Astrocyte (in vitro differentiated cells and primary cell): ENCODE measurements at places on chromosomes 1 and 21. TPM values are rescaled to one million over a fixed set of nuclear protein-coding genes. Genes with fewer than 3 reads are reported as not detected.

GRCh38 chr1:220389634-220390033 is 117.4 kb upstream of the RAB3GAP2 start:
- no peak overlapping the region for H3K4me3 ChIP-seq
- H3K27me3 ChIP-seq, result no peaks in the 10 kb centered on the region
- DNase-seq, result no peak
- H3K27ac ChIP-seq, result no peak overlapping the region

DNA sequence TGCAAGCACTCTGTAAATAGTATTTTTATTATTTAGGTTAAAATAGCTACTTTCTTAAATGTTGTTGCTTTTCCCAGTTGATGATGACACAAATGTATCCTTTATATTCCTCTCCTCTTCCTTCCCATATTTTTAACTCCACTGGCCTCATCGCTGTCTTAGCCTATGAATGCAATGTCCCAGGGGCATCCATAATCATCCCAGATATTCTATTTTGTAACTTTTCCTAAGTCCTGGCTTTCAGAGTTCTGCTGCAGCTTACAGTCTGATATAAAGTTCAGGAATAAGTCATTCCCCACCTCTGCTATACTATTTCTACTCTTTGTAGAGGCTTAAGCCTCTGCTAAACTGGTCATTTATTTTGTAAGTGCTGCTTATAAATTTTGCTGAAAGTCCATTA is 58.3 kb downstream of the ASTN1 start:
- DNase-seq, result no peak
- H3K4me1 ChIP-seq, result no peaks in the 10 kb centered on the region
- H3K4me3 ChIP-seq, result no peak overlapping the region
- no peaks in the 10 kb centered on the region for H3K36me3 ChIP-seq

- DNase-seq, result no peak
- H3K36me3 ChIP-seq, result no peaks in the 10 kb centered on the region
- H3K27me3 ChIP-seq, result no peaks in the 10 kb centered on the region
- H3K4me3 ChIP-seq, result no peak overlapping the region
- H3K4me1 ChIP-seq, result no peaks in the 10 kb centered on the region
- H3K27ac ChIP-seq, result no peak overlapping the region
Measured at GRCh38 chr1:168567007-168567406, 9.4 kb upstream of the XCL1 start.

- no peaks in the 10 kb centered on the region for H3K27me3 ChIP-seq
- H3K4me3 ChIP-seq, result no peak overlapping the region
- no peaks in the 10 kb centered on the region for H3K36me3 ChIP-seq
- no peak for DNase-seq
- no peak overlapping the region for H3K27ac ChIP-seq
Measured at GRCh38 chr1:50502147-50502546, 78.9 kb upstream of the DMRTA2 start.

GRCh38 chr1:29202053-29202452 is 20.4 kb upstream of the SRSF4 start:
- peaks cover 14% of the 10 kb centered on the region for H3K4me1 ChIP-seq
- H3K4me3 ChIP-seq, result no peak overlapping the region
- H3K27me3 ChIP-seq, result no peaks in the 10 kb centered on the region
- DNase-seq, result no peak
- H3K27ac ChIP-seq, result peak overlapping the region; percentile 84

DNA sequence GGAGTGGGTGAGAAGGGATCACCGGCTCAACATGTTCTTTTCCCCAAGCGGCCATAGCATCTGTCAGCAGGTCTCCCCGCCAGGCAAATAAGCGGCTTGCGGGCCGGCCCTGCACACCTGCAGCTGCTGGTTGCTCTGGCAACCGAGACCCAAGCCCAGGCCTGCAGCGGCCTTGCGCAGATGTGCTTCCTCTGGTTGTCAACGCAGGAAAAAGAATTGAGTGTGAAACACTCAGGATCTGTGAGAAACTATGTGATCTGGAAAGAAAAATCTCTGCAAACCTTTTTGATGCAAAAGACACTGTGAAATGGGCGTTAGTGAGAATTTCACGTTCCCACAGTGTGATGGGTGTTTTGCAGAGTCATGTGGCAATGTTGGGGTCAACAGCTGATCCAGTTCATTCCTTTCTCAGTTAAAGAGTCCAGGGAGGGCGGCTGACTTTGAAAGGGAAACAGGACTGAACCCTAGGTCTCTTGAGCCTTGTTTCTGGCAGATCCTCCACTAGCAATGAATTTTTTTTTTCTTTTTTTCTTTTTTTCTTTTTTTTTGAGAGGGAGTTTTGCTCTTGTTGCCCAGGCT is 28.4 kb downstream of the TOMM20 start:
- no peak overlapping the region for H3K27ac ChIP-seq
- no peak overlapping the region for H3K4me3 ChIP-seq
- H3K36me3 ChIP-seq, result no peaks in the 10 kb centered on the region
- no peaks in the 10 kb centered on the region for H3K27me3 ChIP-seq

- H3K36me3 ChIP-seq, result no peaks in the 10 kb centered on the region
- no peak for DNase-seq
- H3K27me3 ChIP-seq, result no peaks in the 10 kb centered on the region
- no peak overlapping the region for H3K27ac ChIP-seq
Measured at GRCh38 chr21:45458281-45459170, 53.6 kb downstream of the COL18A1 start.

- peaks cover 7% of the 10 kb centered on the region for H3K27me3 ChIP-seq
- H3K4me1 ChIP-seq, result peaks cover 7% of the 10 kb centered on the region
- no peak overlapping the region for H3K4me3 ChIP-seq
- H3K36me3 ChIP-seq, result no peaks in the 10 kb centered on the region
Measured at GRCh38 chr1:3577711-3578432, 33.4 kb downstream of the MEGF6 start.

- no peak overlapping the region for H3K4me3 ChIP-seq
- no peaks in the 10 kb centered on the region for H3K36me3 ChIP-seq
- H3K27me3 ChIP-seq, result no peaks in the 10 kb centered on the region
- H3K27ac ChIP-seq, result no peak overlapping the region
Measured at GRCh38 chr1:107535091-107535490, 394.3 kb downstream of the NTNG1 start.

- H3K4me3 ChIP-seq, result no peak overlapping the region
- H3K4me1 ChIP-seq, result no peaks in the 10 kb centered on the region
- DNase-seq, result no peak
- H3K27me3 ChIP-seq, result no peaks in the 10 kb centered on the region
- no peak overlapping the region for H3K27ac ChIP-seq
Measured at GRCh38 chr1:168279253-168279652, 1.4 kb upstream of the TBX19 start.

SFT2D2 gene
- 69.0 and 73.4 TPM in 2 replicates for total RNA-seq

- no peak overlapping the region for H3K27ac ChIP-seq
- H3K4me1 ChIP-seq, result no peaks in the 10 kb centered on the region
- DNase-seq, result no peak
- H3K36me3 ChIP-seq, result no peaks in the 10 kb centered on the region
Measured at GRCh38 chr1:50371749-50372148, 51.5 kb downstream of the DMRTA2 start.

GRCh38 chr1:94248956-94249688 is 11.7 kb upstream of the ARHGAP29 start:
- no peaks in the 10 kb centered on the region for H3K36me3 ChIP-seq
- H3K4me1 ChIP-seq, result peaks cover 10% of the 10 kb centered on the region
- no peaks in the 10 kb centered on the region for H3K27me3 ChIP-seq
- H3K4me3 ChIP-seq, result no peak overlapping the region
- H3K27ac ChIP-seq, result no peak overlapping the region

DNA sequence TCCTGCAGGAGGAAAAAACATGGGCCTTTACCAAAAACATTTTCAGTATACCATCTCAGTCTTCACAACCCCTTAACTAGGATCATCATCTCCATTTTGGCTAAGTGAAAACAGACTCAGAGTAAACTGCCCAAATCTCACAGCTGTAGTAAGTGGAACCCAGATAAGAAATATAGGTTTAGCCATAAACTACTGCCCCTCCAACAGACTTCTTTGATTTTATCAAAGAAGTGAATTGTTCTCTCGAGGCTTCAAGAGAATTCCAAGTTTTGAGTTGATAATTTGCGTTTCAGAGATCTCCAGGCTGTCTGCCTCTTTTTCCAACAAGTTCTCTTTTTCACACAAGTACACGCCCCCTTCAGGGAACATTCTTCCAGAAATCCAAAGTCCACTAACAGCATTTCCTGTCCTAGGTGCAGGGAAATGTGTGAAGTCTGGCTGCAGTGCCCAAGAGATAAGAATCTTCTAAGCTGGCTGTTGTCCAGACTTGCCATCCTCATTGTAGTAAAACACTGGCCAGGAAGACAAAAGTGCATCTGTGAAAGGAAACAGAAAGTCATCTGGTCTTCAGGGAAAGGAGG is 30.8 kb downstream of the RNF19B start:
- no peaks in the 10 kb centered on the region for H3K27me3 ChIP-seq
- H3K4me1 ChIP-seq, result peaks cover 6% of the 10 kb centered on the region
- peaks cover 10% of the 10 kb centered on the region for H3K36me3 ChIP-seq
- no peak overlapping the region for H3K4me3 ChIP-seq

ATP6V1G3 gene
- total RNA-seq, result not detected in 2 replicates

- no peaks in the 10 kb centered on the region for H3K36me3 ChIP-seq
- no peaks in the 10 kb centered on the region for H3K27me3 ChIP-seq
- no peak overlapping the region for H3K4me3 ChIP-seq
- H3K4me1 ChIP-seq, result no peaks in the 10 kb centered on the region
- no peak for DNase-seq
Measured at GRCh38 chr1:91026777-91027176, 4.9 kb upstream of the ZNF644 start.

- no peak overlapping the region for H3K27ac ChIP-seq
- no peak overlapping the region for H3K4me3 ChIP-seq
- peaks cover 8% of the 10 kb centered on the region for H3K4me1 ChIP-seq
- DNase-seq, result no peak
Measured at GRCh38 chr1:27136998-27137542, 17.9 kb downstream of the SLC9A1 start.

GRCh38 chr1:91689641-91690481 is 189.2 kb downstream of the CDC7 start:
- H3K4me1 ChIP-seq, result no peaks in the 10 kb centered on the region
- no peak for DNase-seq
- no peak overlapping the region for H3K27ac ChIP-seq
- H3K27me3 ChIP-seq, result no peaks in the 10 kb centered on the region

DNA sequence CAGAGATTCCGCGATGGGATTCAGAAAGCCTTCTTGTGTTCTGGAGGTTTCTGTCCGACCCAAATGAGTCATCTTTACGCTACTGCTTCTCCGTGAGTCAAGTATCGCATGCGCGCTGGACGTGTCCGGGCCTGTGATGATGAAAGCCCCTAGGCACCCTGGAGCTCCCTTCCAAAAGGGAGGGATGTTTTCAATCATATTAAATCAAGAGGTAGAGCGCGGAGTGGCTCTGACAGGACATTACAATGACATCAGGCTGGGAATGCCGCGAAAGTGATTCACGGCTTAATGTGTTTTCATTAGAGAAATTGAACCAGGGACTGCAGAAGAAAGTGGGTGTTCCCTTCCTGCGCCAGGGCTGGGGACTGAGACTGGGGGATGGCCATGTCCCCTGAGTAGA is 48.5 kb downstream of the AJAP1 start:
- H3K36me3 ChIP-seq, result no peaks in the 10 kb centered on the region
- no peaks in the 10 kb centered on the region for H3K27me3 ChIP-seq
- no peaks in the 10 kb centered on the region for H3K4me1 ChIP-seq
- H3K4me3 ChIP-seq, result no peak overlapping the region

- H3K4me1 ChIP-seq, result no peaks in the 10 kb centered on the region
- no peak overlapping the region for H3K4me3 ChIP-seq
- no peaks in the 10 kb centered on the region for H3K27me3 ChIP-seq
- H3K27ac ChIP-seq, result no peak overlapping the region
Measured at GRCh38 chr21:45802425-45802824, 158.9 kb downstream of the PCBP3 start.

GRCh38 chr1:76901158-76901767 is 34.0 kb downstream of the ST6GALNAC5 start:
- H3K27ac ChIP-seq, result no peak overlapping the region
- no peaks in the 10 kb centered on the region for H3K4me1 ChIP-seq
- H3K4me3 ChIP-seq, result no peak overlapping the region

ATP1A2 gene
- 2.5 and 3.5 TPM in 2 replicates for total RNA-seq

GGPS1 gene
- total RNA-seq, result 34.8 and 39.1 TPM in 2 replicates

DNA sequence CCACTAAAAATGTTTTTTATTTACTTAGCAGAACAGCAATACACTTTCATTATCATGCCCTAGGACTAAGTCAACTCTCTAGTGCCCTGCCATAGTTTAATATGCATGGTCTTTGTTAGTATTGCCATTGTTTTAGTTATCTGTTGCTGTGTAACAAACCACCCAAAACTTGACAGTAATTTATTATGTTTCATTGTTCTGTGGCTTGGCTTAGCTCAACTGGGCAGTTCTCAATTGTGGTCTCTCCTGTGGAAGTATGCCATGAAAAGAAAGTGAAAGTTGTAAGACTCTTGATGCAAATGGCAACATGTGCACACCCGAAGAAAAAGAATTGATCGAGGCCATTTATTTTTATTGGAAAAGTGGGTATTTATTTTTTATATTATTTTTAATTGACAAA is 206.3 kb upstream of the KCTD3 start:
- H3K27me3 ChIP-seq, result no peaks in the 10 kb centered on the region
- H3K4me1 ChIP-seq, result no peaks in the 10 kb centered on the region
- no peaks in the 10 kb centered on the region for H3K36me3 ChIP-seq

- H3K4me3 ChIP-seq, result no peak overlapping the region
- H3K36me3 ChIP-seq, result no peaks in the 10 kb centered on the region
- DNase-seq, result no peak
- no peak overlapping the region for H3K27ac ChIP-seq
- no peaks in the 10 kb centered on the region for H3K27me3 ChIP-seq
Measured at GRCh38 chr1:183282101-183282855, 96.2 kb downstream of the LAMC2 start.

DNA sequence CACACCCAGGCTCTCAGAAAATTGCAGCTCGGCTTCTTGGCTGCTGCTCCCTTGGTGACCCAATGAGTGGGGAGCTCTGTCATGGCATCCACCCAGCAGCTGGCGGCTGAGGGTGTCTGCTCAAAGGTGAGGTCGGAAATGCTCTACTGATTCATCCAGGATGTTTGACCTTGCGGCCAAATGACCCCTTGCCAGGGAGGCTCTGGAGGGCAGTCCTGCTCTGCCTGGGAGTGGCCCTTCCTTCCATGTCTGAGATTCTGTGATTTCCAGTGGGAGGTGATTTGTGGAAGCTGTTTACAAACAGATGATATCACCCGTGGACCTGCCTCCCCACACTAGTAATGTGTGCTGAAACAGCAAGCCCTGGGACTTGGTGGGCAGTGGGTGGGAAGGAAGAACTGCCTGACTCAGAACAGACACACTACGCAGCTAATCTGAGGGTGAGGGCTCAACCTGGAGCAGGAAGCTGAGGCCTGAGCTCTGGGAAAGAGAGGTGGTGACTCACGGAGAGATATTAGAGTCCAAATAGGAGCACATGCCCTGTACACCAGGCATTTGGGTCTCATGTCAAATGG is 3.0 kb downstream of the CRCT1 start:
- no peak overlapping the region for H3K27ac ChIP-seq
- H3K4me3 ChIP-seq, result no peak overlapping the region
- H3K4me1 ChIP-seq, result no peaks in the 10 kb centered on the region
- DNase-seq, result peak; percentile 6

GRCh38 chr1:23923592-23924499 is 10.7 kb upstream of the CNR2 start:
- DNase-seq, result no peak
- H3K36me3 ChIP-seq, result no peaks in the 10 kb centered on the region
- no peaks in the 10 kb centered on the region for H3K4me1 ChIP-seq

GRCh38 chr1:173057984-173058383 is 7.2 kb upstream of the TNFSF18 start:
- no peaks in the 10 kb centered on the region for H3K36me3 ChIP-seq
- H3K27me3 ChIP-seq, result no peaks in the 10 kb centered on the region
- no peak overlapping the region for H3K4me3 ChIP-seq
- H3K4me1 ChIP-seq, result peaks cover 6% of the 10 kb centered on the region

GRCh38 chr1:96583903-96584302 is 137.7 kb upstream of the PTBP2 start:
- DNase-seq, result no peak
- no peak overlapping the region for H3K4me3 ChIP-seq
- H3K27me3 ChIP-seq, result no peaks in the 10 kb centered on the region
- no peaks in the 10 kb centered on the region for H3K4me1 ChIP-seq
- no peaks in the 10 kb centered on the region for H3K36me3 ChIP-seq

CLK2 gene
- 31.7 and 36.1 TPM in 2 replicates for total RNA-seq

TDRD5 gene
- total RNA-seq, result not detected in 2 replicates
